ENCODE measurements at places on chromosomes 1 and 21.
A peak's percentile ranks its signal among the peaks of the same experiment; 100 is the strongest.

- no peak for DNase-seq
Measured at GRCh38 chr1:42454403-42454802, 1.4 kb downstream of the ZMYND12 start.

- DNase-seq: no peak
Measured at GRCh38 chr1:40633523-40633922, 32.0 kb downstream of the RIMS3 start.

DNA sequence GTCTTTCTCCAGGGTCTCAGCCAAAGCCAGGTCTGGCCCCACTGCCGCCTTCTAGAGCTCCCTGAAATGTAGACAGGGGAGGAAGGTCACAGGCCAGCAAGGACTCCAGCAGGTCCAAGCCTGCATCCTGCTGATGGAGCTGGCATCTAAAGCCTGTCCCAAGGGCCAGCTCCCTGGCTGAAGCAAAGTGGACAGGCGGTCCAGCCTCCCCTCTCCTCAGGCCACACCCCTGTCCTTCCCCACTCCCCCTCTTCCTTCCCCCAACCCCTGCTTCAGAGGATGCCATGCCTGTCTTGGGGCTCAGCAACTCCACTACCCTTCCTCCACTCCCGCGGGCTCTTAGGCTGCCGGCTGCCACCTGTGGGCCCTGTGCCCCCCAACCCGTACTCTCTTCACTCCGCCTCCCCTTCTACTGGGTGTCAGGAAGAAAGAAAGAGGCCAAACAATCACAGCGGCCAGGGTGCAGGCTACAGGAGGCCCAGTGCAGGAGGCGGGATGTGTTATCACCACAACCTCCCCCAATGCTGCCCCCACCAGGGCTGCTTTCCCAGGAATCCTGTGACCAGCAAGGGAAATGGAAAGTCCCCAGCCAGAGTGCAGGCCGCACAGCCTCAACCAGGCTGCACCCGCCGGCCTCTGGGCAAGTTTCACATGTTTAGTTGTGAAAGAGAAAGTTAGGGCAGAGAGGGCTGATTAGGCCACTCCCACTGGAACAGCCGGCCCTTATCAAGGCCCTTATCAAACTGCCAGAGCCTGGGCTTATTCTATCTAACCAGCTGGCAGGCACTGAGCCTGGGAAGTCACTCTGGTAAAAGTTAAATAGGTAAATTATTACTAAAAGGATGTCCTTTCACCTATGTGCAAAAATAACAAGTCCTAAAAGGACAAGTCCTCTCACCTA, 34.1 kb downstream of the ACOT7 start:
- peak; percentile 77 for DNase-seq

DNA sequence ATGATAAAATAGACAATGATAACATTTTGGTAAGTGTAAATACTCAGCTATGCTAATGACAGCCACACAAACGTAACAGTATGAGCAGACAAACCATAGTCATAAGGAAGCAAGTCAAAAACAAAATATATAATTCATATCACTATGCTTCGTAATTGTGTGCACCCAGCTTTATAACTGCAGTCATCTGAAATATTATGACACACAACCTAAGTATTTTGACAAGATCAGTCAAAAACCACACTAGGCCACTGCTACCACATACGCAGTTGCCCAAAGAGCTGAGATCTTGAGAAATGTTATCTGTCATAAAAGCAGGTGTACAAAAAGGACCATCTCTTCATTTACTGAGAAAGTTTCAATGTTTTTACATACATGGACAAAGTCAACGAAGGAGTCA, 26.0 kb downstream of the RNASEL start:
- DNase-seq: no peak

DNA sequence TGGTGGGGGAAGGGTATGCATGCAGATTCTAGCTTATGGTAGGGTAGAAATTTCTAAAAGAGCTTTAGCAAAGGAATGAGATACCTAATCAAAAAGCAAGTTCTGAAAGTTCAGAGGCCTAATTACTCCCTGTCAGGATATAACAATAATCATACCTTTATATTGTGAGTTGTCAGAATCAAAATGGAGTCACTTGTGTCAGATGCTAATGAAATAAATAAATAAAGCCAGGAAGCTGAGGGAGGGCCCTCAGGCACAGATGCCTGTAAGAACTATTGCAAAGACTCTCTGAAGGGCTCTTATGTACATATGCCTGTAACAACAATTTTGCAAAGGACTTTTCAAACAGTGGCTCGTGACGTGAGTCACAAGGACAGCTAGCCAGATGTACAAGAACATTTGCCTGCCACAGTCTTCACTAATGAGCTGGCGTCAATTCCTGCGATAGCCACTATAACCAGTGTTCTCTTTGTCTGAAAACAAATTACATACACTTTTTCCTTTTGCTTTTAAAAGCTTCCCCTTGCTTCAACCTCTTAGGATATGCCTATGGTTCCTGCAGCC, 27.4 kb upstream of the DNASE2B start:
- no peak for DNase-seq

GRCh38 chr1:55369474-55369873, 154.3 kb upstream of the USP24 start:
- peak; percentile 58 for DNase-seq

DNA sequence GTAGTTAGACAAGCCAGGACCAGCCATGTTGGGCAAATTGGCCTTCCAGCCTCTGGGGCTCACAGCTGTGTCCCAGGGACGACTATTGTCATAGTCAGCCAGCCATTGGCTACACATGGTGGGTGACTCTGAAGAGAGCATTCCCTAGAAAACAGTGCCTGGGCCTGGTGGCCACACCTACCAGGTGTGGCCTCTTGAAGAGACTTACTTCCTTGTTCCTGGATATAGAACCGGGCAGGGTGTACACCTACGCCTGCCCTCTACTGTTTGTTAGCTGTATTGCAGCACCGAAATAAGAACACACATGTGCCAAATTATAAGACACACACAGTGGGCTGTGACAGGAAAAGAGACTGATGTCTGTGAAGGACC, 134.6 kb upstream of the ARHGEF16 start:
- DNase-seq: peak; percentile 64

DNA sequence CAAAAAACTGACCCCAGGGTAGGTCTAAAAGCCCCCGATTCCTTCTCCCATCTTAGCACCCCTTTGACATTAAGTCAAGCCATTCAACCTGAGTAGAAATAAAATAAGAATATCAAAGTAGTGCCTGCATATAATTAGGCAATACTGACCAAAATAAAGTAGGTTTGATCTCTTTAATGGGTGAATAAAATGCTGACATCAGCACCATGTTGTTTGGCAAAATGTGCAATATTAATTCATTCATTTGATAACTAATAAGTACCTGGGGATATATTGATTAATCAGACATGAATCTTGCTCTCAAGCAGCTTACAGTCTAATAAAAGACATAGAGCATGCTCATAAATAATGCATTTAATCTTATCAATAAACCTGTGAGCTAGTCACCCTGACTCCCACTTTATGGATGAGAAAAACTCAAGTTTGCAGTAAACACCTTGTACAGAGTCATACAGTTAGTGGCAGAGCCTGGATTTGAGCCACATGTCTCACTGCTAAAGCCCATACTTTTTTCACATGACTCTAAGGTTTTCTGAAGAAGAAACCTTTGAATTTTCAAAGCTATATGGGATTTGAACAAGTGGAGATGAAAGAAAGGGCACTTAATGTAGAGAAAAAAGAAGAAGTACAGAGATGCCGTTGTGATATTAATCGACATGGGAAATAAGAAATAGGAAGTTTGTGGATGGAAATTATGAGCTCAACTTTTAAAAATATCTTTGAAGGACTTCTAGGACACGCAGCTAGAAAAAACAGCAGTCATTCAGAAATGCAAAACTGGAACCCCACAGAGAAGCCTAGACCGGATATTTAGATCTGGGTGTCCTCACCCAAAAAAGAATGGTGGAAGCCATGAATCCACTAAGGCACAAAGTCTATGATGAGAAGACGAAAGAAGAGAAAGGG, 183.9 kb downstream of the TOMM20 start:
- DNase-seq: no peak

- DNase-seq: no peak
Measured at GRCh38 chr1:217919683-217920388, 288.7 kb downstream of the SPATA17 start.

- DNase-seq: no peak
Measured at GRCh38 chr21:29640080-29640508, 299.7 kb downstream of the GRIK1 start.

- DNase-seq: no peak
Measured at GRCh38 chr1:226117330-226117729, 54.8 kb downstream of the H3-3A start.

DNA sequence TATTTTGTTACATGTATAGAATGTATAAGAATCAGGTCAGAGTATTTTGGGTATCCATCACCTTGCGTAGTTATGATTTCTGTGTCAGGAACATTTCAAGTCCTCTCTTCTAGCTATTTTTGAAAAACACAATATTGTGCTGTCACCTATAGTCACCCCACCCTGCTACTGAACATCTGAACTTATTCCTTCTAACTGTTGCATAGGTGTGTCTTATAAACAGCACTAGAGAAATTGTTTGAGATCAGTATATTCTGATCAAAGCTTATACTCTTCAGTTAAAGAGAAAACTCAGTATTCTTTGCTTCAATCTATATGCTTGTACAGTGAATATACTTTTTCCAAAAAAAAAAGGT, 96.0 kb downstream of the ASH1L start:
- no peak for DNase-seq

DNA sequence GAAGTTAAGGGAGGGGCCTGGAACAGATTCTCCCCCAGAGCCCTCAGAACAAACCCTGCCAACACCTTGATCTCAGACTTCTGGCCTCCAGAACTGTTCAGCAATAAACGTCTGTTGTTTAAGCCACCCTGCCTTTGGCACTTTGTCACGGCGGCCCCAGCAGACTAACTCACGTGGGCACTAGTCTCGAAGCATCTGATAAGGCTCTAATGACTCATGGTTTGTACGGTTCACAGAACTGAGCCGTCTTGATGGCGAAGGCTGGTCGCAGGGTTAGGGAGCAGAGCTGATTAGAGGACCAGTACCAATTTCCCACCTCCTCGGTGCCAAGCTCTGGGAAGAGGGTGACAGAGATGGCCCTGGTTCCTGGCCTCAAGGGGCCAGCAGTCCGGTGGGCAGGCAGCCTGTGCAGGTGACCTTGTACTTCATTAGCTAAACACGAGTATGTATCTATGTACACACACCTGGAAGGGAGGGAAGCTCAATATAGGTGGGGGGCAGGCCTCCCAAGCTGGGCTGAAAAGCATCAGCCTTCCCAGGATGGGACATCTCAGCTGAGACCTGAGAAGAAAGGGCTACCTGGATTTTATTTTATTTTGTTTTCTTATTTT, 112.8 kb downstream of the MRPS6 start:
- DNase-seq: no peak

DNA sequence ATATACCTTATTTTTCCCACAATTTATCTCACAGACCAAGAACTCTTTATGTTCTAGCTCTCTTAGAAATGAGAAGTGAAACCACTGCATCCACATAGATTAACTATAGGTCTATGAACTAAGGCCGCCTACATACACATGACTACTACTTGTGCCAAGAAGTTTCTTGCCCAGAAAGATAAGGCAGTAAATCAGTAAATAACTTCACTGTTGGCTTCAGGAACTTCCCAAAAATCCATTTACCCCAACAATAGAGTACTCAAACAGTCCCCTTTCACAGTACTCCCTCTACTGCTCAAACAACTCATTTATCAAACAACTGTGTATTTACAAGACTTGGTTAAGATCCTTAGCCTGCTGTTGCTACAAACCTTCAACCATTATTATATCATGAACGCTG, 96.5 kb downstream of the NME7 start:
- DNase-seq: no peak

- no peak for DNase-seq
Measured at GRCh38 chr1:208369045-208369444, 124.9 kb upstream of the PLXNA2 start.

- DNase-seq: no peak
Measured at GRCh38 chr1:201311356-201312011, 28.2 kb downstream of the PKP1 start.
